ENCODE measurements at places on chromosomes 1 and 21.

- no peak for DNase-seq
Measured at GRCh38 chr1:30872033-30872947, 36.3 kb downstream of the SDC3 start.

DNA sequence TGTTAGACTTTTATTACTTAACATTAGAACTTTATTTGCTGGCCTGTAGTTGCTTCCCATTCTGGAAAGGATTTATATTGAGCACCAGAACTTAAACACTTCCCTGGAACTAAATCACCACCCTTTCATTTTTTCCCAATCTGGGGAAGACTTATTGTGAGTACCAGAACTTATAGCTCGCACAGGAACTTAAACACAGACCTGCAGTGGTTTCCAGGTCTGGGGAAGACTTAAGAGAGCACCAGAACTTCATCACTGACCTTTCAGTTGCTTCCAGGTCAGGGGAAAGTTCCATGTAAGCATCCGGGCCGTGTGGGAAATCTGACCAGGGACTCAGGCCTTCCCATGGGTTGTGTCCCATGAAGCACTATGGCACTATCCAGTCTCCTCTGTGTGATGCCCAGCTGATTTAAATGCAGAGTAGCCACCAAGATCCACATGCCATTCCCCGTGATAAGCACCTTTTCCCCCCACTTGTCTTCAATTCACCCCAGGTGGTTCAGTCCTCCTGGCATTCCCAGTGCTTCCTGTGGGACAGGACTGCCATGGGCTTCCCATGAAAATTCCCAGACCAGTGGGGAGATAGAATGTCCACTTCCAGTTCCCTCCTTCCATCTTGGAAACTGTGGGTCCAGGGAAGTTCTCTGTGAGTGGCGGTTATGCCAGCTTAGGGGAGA lies 48.9 kb downstream of the C4BPA start:
- no peak for DNase-seq

DNA sequence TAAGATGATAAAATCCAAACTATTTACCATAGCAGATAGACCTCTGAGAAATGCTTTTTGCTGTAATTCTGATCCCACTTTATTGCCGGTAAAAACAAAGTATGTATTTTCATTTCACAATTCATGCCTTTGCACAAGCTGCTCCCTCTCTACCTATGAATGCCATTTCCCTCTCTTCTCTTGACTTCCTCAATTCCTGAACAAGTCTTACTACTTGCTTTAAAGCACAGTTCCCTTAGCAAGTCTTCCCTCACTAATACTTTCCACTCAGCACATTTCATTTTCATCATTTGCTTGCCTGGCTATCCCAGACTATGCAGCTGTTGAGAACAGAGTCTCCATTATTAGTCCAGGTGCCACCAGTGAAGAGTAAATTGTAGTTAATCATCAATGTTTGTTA lies 13.8 kb downstream of the GPATCH2 start:
- no peak for DNase-seq

GRCh38 chr1:96164053-96164452 lies 557.5 kb upstream of the PTBP2 start:
- no peak for DNase-seq

DNA sequence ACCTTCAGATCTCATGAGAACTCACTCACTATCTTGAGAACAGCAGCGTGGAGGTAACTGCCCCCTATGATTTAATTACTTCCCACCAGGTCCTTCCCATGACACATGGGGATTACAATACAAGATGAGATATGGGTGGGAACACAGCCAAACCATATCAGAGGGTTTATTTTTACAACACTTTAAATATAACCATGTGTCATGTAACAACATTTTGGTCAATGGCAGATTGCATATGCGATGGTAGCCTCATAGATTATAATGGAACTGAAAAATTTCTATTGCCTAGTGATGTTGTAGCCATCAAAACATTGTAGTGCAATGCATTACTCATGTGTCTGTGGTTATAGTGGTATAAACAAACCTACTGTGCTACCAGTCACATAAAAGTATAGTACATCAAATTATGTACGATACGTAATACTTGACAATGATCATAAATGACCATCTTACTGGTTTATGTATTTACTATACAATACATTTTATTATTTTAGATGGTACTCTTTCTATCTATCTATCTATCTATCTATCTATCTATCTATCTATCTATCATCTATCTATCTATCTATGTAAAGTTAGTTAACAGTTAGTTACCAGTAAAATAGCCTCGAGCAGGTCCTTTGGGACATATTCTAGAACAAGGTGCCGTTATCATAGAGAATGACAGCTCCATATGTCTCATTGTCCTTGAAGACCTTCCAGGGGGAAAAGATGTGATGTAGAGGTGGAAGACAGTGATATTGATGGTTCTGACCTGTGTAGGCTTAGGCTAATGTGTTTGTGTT lies 12.6 kb upstream of the S100B start:
- DNase-seq: no peak

DNA sequence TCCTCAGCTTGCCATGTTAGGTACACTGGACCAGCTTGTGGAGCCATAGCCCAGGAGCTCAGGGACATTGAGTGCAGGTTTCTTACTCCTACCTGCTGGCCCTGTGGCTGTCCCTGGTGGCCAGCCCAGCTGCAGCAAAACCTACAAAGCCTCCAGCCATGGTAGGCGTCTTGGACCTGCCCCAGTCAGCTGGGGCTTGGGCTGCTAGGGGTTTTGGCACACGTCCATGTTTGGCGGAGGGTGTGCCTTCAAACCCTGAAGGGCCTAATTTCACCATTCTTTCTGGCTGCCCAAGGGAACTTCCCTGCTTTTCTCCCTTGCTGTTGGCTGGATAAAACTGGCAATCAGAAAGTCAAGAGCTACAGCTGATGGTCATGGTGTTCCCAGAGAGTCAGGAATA lies 25.4 kb downstream of the HMGCS2 start:
- DNase-seq: no peak

GRCh38 chr1:165342587-165342986 lies 13.9 kb downstream of the LMX1A start:
- no peak for DNase-seq

GRCh38 chr1:201795066-201795465 lies 33.9 kb upstream of the IPO9 start:
- DNase-seq: no peak

GRCh38 chr1:85569122-85569521 lies 11.4 kb upstream of the CCN1 start:
- DNase-seq: no peak

DNA sequence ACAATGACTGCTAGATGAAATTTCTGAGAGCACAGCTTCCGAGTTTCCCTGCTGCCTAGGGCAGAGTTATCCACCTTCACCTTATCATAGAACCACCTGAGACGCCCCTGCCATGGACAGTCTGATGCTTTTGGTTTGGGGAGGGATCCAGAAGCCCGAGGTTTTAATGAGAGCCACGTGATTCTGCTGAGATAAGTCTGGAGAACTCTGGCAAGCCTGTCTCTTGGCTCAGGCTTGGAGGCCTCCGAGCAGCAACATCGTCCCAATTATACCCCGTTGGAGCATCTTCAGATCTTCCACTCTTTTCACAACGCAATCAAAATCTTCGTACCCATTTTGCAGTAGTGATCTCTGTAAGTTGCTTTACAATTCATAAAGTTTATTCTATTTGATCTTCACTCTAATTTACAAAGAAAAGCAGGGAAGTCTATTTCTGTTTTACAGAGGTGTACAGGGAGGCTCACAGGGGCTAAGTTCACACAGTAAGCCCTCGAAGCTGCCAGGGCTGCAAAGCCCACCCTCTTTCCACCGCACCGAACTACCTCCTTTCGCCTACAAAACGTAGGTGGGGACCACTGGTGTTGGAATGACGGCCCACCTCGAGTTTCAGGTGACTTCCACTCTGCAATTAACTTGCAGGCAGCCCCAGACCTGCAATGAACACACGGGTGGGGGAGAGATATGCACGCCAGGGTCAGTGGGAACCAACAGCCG lies 513 bp upstream of the HHAT start:
- no peak for DNase-seq

- no peak for DNase-seq
Measured at GRCh38 chr1:119827010-119827409, 15.8 kb upstream of the REG4 start.

DNA sequence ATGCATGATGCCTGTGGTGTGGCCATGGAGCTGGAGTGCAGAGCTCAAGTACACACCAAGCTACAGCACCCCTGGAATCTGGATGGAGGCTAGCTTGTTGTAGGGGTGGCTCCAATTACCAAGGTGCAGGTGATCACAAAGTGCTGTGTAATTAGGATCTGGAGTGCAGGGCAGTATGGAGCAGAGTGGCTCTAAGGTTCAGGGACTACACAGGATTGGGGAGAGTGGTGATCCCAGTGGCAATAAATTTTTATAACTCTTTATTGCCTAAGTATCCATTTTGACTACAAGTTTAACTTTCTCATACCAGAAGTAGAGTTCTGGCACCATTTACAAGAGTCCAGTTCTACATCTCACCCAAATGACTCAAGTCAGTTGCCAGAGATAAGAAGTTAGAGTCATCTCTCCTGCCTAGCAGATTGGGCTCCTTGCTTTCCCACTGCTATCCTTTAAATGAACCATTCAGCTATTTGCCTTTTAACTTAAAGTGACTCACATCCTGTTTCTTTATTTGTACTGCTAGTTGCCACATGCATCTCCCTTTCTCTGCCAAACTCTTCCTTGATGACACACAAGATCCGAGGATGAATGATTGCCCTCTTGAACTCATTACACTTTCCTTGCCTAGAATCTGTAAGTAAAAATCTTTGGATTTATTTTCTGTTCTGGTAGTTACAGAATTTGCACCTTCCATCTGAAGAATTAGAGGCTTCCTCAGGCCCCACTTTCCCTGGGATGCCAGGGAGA lies 427.2 kb downstream of the KCNT2 start:
- DNase-seq: peak; percentile 86

Data from BJ (cell line).